ENCODE measurements at places on chromosomes 7 and 10. TPM values are rescaled to one million over a fixed set of nuclear protein-coding genes. Genes with fewer than 3 reads are reported as not detected.

ANKRD1 gene
- not detected for total RNA-seq

HGF gene
- total RNA-seq: 19.2 TPM

NKX2-3 gene
- total RNA-seq: 0.08 TPM

DDC gene
- 48.6 TPM for total RNA-seq

CHRM2 gene
- total RNA-seq: 0.96 TPM

CXCL12 gene
- total RNA-seq: 50.3 TPM

DNA sequence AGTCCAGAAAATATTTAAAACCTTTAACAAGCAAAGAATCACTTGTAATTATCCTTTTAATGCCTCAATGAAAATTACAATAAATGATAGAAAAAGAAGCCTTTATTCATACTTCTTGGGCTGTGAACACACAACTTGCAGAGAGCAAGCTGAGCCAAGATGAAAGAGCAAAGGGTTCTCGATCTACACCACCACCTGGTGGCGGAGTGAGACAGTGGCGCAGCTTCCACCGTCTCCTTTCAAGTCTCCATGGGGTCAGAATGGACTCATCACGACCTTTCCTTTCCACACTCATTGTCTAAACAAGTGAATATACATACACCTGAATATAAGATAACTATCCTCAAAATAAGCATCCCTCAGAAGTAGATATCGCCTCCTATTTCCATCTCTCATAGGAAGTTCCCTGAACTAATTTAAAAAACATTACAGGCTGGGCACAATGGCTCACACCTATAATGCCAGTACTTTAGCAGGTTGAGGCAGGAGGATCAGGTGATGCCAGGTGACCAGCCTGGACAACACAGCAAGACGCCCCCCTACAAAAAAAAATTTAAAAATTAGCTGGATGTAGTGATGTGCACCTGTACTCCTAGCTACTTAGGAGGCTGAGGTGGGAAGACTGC is 40.7 kb downstream of the ATE1 start:
- DNase-seq: peak; percentile 62

GRCh38 chr10:101438881-101439391 is 85.0 kb downstream of the BTRC start:
- no peak for DNase-seq

DNA sequence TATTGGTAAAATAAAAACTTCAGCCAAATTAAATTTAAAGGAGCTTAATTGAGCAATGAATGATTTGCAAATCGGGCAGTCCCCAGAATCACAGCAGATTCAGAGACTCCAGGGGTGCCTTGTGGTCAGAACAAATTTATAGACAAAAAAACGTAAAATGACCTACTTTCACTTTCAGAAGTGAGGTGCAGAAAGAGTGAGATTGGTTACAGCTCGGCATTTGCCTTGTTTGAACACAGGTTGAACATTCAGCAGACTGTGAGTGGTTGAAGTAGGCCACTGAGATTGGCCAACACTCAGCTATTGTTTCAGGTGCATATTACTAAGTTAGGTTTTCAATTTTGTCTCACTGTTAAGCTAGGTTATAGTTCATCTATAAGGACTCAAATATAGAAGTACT is 153.4 kb downstream of the BICC1 start:
- peak; percentile 51 for DNase-seq

- DNase-seq: no peak
Observed at GRCh38 chr10:110723224-110723891, 79.2 kb downstream of the RBM20 start.

GRCh38 chr10:59258890-59259289 is 82.4 kb downstream of the PHYHIPL start:
- no peak for DNase-seq

GRCh38 chr10:79242620-79243152 is 104.6 kb upstream of the PPIF start:
- DNase-seq: no peak

DNA sequence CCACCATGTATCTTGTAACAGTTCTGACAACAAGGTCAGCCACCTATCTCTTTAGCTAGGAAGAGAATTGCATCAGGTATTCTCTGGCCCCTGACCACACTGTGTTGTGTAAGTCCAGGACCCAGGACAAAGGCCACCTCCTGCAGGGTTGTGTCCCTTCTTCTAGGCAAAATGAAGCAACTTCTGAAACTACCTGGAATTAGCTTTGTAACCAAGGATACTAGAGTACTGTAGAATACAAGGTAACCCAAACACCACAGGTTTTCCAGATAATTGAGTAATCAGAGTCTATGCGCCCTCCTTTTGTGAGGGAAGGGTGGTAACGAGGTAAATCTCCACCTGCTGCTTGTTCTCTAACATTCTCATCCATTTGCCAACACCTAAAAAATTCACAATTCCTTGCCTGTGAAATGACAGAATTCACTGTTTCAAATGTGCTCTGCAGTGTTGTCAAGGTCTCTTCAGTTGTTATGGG is 51.7 kb downstream of the SGMS1 start:
- peak; percentile 90 for DNase-seq

GRCh38 chr7:26584987-26585665 is 279.3 kb downstream of the SKAP2 start:
- DNase-seq: no peak

- no peak for DNase-seq
Observed at GRCh38 chr10:13615650-13616300, 29.0 kb downstream of the PRPF18 start.

DNA sequence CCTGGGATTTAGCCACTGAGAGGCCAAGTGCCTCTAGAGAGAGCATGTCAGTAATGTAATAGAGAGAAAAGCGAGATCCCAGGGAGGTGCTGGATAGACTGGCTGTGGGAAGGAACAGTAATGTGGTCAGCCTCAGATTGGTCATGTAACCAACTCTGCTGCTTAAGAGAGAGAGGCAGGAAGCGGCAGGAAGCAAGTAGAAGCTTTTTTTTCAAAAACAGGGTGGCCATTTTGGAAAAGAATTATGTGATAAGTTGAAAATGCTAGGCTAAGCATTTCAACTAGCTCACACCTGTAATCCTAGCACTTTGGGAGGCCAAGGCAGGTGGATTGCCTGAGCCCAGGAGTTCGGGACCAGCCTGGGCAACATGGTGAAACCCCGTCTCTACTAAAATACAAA is 3.7 kb upstream of the PCOLCE start:
- DNase-seq: no peak

GRCh38 chr7:28793381-28794085 is 164.6 kb downstream of the TRIL start:
- no peak for DNase-seq
